ENCODE measurements at places on chromosomes 6 and 20. TPM values are rescaled to one million over a fixed set of nuclear protein-coding genes. Genes with fewer than 3 reads are reported as not detected.

GRCh38 chr6:17035257-17036064, 66.4 kb upstream of the STMND1 start:
- no peak for DNase-seq

SMOC2 gene
- 4.9 TPM for total RNA-seq

SMLR1 gene
- total RNA-seq = not detected

- no peak for DNase-seq
Observed at GRCh38 chr6:20366082-20366830, 35.4 kb upstream of the E2F3 start.

STX7 gene
- 82.7 TPM for total RNA-seq

- DNase-seq = no peak
Observed at GRCh38 chr6:5051394-5051793, 33.7 kb upstream of the PPP1R3G start.

GRCh38 chr6:3849681-3850450, 693 bp downstream of the FAM50B start:
- peak; percentile 20 for DNase-seq

DNA sequence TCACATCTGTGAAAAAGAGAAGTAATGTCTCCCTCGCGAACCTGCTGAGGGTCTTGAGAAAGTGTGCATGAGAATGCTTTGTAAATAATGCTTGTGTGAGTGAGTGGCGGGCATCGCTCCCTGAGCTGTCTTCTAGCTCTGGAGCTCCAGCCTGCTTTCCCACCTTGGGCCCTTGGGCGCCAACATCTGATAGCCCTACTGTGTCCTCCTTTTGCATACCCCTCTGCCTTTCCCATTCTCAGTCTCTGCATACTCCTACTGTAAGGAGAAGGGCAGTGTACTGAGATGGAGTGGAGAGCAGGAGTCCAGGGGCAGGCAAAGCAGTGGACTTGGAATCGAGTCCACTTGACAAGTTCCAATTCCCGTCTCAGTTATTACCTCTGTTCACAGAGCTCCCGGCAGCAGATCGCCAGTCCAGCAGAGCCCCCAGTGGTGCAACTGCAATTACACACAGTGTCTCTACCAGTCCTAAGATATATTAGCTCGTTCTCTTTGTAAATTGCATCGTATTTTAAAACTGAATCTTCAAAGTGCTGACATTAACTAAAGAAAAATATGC, 847 bp upstream of the NCR2 start:
- no peak for DNase-seq

DNA sequence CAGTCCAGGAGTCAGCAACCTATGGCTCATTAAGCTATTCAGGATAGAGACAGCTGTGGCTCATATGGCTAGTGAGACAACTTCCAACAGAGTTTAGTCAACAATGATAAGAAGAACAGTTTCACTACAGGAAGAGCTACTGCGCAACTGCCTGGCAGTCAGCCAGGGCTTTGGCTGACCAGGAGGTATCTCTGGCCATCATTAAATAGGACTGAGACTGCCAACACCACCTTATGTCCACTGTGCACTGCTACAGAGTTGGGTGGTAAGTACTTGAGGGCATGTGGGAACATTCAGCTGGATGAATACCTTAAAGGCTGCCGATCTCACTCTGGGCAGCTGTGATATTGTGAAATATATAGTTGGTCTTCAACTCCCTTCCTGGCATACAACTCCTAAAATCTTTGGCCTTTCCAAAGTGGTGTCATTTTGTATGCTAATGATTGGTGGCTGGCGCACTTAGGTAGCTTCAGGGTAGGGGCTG, 52.2 kb upstream of the FAM83C start:
- no peak for DNase-seq

- DNase-seq = no peak
Observed at GRCh38 chr20:3235666-3236324, 3.2 kb downstream of the SLC4A11 start.

- no peak for DNase-seq
Observed at GRCh38 chr6:158808941-158809678, 10.1 kb downstream of the EZR start.

DNA sequence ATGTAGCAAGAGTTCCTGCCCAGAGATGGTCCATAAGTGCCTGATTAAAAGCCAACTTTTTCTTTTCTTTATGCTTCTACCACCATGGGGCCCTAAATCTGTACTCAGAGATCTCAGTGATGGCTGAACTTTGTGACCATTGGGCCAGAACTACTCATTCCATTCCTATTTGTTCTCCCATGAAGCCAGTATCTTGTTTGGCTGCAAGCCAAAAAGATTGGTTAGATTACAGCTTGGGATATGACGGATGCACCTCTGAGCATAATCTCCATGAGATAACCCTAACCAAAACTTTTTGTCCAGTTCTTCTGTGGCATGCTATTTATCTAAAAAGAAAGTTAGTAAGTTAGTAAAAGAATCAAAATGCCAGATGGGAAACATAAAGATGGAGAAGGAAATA, 72.2 kb downstream of the PLCB4 start:
- no peak for DNase-seq

CDSN gene
- not detected for total RNA-seq

MDN1 gene
- 23.6 TPM for total RNA-seq

DNA sequence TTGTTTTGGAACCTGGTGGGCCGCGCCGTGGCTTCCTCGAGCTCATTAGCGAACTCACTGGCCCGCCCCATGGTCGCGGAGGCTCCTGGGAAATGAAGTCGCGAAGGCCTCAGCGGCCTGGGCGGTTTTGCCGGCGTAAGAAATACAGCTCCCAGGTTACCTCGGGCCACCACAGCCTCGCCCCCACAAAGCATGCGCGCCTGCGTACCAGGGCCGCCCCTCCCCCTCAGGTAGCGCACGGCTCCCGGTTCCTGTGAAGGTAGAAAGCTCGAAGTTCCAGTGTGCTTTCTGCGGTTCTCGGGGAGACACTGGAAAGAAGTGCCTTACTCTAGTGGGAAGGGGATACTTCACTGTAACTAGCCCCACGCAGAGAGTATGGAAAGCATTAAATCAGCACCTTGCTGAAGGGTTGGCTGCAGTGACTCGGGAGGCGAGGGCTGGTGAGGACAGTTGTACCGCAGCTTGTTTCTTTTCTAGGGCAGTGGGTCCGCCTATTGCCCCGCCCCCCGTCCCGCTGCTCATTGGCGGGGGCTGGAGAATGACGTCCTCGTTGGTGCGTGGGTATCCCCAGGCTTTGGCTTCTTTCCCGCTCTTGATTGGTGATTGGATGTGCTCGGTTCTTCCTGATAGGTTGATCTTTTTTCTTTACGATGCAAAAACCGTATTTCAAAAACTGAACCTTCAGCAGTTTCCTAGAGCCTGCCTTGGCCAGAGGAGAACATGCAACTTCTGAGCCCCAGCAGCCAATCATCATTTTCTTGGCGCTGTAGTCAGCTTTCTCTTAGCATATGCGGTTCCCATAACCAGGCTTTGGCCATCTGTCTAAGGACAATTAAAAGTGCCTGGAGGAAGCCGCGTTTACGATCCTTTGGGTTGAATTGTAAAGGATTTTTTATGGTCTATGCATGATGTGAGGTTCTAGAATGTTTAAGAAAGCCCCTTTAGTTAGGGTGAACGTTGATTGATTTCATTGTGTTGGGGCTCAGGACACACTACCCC, at the start of gene CDK19:
CDK19 (minus strand) TSS at position 59 of the 999 bp plus-strand sequence. CDS start 333 bp downstream, outside the sequence.
- DNase-seq = peak; percentile 92

GRCh38 chr6:61817716-61818115, 468.3 kb downstream of the KHDRBS2 start:
- no peak for DNase-seq

DNA sequence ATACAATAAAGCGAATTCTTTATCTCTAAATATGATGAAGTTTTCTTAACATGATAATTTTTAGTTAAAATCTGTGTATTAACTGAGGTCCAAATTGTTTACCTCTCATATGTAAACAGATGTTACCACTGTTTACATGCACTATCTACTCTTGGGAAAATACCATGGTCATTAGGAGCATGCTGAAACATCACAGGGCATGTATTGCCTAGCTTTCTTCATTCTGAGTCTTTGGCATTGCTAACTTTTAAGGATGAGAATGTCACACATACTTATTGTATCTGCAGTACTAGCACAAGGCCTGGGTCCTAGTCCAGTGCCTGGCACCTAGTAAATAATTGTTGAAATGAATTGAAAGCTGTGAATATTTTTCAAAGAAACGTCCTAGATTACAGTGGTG, 20.6 kb downstream of the SMPDL3A start:
- DNase-seq = no peak

SNAP25 gene
- total RNA-seq = 140 TPM

ADGRF4 gene
- total RNA-seq = not detected

- no peak for DNase-seq
Observed at GRCh38 chr20:41427833-41428232, 61.2 kb upstream of the EMILIN3 start.

GRCh38 chr6:65436281-65436680, 270.7 kb downstream of the EYS start:
- DNase-seq = no peak

DNA sequence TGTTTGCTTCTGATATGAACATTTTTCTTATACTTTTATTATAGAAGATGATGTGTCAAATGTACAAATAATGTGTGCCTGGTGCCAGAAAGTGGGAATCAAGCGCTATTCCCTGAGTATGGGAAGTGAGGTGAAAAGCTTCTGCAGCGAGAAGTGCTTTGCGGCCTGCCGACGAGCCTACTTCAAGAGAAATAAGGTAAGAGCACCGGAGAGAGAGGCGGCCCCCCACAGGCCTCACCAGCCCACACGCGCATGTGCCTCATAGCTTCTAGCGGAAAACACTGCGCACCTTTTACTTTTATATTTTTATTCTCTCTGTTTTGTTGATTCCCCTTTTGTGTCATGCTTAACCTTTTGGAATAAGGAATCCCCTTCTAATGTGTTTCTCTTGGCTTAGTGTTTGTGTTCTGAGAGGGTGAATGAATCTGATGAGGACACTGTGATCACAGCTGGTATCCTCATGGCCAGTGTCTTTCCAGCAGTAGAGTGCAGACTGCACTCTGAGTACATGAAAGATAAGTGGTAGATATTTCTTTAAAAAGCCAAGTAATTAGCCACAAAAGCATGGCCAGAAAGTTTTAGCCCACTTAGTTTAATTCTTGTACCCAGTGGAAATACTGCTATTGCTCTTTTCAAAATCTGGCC, 43.6 kb downstream of the SOBP start:
- no peak for DNase-seq

GRCh38 chr20:51666126-51666525, 102.1 kb downstream of the ATP9A start:
- DNase-seq = no peak

DNA sequence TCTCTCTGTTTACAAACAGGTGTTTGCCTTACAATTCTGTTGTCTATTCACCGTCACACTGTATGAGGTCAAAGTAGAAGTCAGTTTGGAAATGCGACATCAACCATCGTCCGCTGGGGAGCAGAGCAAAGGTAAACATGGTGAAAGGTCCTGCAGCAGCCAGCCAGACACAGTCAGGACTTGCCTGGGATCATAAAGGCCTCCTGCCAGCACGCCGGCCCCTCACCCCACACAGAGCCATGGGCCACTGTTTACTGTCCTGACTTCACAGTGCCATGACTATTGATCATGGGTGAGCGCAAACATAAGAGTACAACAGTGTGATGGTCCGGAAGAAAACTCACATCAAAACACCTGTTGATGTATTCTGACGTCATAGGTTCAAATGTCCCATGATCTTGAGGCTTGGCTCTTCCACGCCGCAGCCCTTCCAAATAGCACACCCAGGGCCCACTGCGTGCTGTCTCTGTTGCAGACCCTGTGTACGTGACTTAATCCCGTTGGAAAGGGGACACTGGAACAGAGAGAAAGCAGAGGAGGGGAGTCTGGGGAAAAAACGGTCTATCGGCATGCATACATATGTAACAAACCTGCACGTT, 16.9 kb upstream of the PPP1R3G start:
- DNase-seq = no peak

GRCh38 chr6:6008089-6008647, 1.4 kb upstream of the NRN1 start:
- DNase-seq = no peak

- no peak for DNase-seq
Observed at GRCh38 chr6:7200598-7201443, 93.1 kb downstream of the RREB1 start.

DNA sequence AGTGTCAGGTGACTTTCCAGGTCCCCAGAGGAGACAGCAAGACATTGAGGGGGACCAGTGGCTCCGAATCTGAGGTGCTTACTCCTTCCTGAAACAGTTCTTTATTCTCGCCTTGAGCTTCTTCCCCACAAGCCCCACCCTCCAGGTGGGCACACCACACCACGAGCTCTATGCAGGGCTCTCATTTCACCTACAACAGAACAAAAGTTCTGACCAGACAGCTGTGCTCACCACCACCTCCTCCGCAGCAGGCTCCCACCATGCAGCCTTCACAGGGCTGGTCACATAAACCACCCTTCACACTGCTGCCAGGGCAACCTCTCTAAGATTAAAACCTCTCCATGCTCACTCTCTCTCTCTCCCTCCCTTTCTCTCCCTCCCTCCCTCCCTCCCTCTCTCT, 384.5 kb upstream of the ARID1B start:
- DNase-seq = no peak

DNA sequence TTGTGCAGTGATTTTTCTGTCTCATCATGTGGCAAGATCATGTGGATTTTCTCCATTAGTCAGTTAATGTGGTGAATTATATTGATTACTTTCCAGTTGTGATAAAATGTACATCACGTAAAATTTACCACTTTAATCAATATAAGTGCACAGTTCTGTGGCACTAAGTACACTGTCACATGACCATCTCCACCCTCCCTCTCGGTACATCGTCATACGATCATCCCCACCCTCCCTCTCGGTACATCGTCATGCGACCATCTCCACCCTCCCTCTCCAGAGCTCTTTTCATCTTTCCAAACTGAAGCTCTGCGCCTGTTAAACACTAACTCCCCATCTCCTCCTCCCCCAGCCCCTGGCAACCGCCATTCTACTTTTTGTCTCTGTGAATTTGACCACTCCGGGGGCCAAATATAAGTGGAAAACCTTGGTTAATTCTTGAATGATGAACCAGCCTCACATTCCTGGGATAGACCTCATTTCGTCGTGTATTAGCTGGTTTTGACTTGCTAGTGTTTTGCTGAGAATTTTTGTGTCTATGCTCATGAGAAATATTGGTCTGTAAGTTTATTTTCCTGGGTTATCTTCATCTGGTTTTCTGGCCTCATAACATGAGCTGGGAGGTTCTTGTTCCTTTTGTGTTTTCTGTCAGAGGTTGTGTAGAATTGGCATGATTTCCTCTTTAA, 10.8 kb downstream of the NTSR1 start:
- DNase-seq = no peak

TCP11 gene
- 0.41 TPM for total RNA-seq

GRIK2 gene
- total RNA-seq = 130 TPM

SOD2 gene
- total RNA-seq = 44.8 TPM

- no peak for DNase-seq
Observed at GRCh38 chr6:167558246-167559177, 233.6 kb downstream of the TTLL2 start.

- DNase-seq = no peak
Observed at GRCh38 chr6:41555326-41556300, 9.4 kb downstream of the FOXP4 start.

Measured in frontal cortex (tissue), 4 donors.